SK-N-SH treated with all-trans-retinoic acid at 6 μM for 48 hours (cell line): ENCODE measurements at places on chromosomes 7 and 10.
A peak's percentile ranks its signal among the peaks of the same experiment; 100 is the strongest.

DNA sequence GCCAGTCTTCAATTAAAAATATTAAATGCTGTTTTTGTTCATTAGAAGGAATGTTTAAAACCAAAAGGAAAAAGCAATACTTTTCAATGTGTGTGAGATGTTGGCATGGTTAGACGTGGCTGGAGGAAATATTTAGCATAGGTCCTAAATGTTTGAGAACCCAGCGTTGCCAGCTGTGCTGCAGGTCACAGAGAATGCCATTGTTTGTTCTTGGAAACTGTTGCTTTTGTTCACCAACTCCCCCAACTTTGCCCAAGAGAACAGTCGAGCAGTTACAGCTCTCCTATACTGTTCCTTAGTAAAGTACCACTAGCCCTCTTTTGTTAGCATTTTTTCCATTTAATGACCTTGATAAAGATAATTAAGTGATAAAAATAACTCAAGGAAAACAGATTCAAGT, 44.5 kb upstream of the ELMO1 start:
- no peak for ATAC-seq

DNA sequence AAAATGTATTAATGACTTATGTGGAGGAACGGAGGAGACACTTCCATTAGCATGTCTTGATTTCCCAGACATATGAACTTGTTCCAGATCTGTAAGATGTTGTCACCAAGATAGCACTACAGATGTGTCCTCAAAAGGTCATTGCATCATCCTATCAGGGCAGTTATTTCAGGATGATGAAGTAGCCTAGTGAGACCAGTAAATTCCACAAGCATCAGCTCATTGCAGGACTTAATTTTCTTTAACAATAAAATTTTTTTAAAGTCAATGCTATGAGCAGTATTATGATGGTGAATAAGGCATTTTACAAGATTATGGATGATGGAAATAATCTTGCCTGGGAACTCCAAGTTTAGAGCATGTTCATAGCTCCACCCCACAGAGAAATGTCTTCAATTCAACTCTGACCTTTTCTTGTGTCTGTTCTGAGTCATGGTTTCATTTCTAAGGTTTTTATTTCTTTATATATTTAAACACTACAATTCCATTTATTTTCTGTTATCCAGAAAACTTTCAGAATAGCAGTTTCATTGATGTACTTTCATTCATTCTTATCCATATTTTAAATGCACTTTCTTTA, 1203.3 kb upstream of the CELF2 start:
- no peak for ATAC-seq

DNA sequence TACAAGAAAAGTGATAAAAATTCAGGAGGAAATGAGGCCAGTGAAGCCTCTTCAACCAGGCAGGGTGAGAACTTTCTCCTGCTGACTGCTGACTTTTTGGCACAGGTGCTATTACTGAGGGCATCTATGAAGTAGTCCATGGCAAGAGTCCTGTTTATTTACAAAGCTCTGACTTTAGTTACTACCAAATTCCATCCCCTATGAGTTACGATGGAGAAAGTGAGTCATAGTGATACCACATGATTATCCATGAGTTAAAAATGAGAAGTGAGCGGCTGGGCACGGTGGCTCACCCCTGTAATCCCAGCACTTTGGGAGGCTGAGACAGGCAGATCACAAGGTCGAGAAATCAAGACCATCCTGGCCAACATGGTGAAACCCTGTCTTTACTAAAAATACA, 19.9 kb downstream of the CCDC3 start:
- no peak for ATAC-seq

DNA sequence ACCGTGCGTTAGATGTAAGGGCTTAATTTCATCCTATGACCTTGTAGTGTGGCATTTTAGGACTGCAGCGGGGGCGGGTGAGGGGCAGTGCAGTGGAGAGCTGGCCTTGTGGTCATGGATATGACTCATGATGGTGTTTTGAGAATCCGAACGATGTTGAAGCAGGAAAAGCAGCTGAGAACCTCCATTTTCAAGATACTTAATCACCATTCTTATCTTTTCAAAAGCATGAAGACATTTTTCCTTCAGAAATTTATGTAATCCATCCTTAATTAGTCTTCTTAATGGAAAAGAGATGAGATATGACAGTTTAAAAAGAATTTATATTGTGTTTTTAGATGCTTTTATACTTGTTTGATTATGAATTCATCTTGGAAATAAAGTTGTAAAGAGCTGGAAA, 9.6 kb downstream of the ATP5F1C start:
- ATAC-seq: peak; percentile 99

- ATAC-seq: no peak
Observed at GRCh38 chr7:27129729-27130539, 623 bp downstream of the HOXA4 start.

DNA sequence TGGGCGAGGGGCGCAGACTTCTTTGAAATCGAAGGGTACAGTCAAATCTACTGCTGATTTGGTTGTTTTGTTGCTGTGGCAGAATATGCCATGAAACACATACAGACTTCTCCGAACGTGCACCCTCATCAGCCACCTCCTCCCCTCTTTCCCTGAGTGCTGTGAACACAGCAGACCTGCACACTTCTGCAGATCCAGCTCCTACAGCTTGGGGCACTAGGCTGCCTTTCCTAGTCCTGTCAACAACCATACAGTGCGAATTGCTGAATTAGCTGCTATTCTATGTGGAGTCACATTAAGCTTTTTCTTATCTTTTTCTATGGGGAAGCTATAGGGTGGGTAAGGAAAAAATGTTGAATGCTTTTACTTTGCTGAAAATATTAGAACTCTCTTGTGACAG, 57.5 kb downstream of the COL17A1 start:
- peak; percentile 87 for ATAC-seq

GRCh38 chr7:102432442-102433218, 745 bp upstream of the ORAI2 start:
- peak; percentile 5 for ATAC-seq

DNA sequence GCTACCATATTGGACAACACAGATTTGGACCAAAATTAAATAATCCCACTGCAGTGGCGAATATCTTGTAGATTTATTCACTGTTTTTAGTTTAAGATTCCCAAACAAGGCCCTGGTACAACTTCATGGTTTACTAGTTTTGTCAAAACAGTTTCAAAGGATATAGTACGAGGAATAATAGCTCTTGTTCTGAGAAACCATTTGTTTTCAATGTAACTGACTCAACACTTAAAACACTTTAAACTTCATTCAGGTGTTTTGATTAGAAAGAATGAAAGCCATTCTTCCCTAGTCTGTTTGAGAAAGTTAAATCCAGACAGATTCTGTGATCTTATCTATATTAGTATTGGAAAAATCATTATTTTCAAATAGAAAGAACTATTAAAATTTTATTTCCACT, 276.4 kb upstream of the MKLN1 start:
- no peak for ATAC-seq

DNA sequence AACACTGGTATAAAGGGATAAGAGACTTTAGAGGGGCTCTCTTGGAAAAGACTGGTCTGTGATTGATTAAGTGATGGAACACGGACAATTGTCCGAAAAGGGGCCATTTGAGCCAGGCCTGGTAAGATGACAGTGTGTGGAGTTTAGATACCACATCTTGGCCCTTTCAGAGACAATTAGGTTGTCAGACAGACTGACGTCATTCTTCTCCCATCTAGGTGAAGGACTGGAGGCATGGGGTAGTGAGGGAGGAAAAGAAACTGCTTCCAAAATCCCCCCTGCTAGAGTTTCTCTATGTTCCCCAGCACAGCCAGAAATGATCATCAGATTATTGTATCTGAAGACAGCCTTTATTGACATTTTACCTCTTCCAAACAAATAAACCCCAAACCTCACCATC, 84.8 kb upstream of the MYO3A start:
- no peak for ATAC-seq

DNA sequence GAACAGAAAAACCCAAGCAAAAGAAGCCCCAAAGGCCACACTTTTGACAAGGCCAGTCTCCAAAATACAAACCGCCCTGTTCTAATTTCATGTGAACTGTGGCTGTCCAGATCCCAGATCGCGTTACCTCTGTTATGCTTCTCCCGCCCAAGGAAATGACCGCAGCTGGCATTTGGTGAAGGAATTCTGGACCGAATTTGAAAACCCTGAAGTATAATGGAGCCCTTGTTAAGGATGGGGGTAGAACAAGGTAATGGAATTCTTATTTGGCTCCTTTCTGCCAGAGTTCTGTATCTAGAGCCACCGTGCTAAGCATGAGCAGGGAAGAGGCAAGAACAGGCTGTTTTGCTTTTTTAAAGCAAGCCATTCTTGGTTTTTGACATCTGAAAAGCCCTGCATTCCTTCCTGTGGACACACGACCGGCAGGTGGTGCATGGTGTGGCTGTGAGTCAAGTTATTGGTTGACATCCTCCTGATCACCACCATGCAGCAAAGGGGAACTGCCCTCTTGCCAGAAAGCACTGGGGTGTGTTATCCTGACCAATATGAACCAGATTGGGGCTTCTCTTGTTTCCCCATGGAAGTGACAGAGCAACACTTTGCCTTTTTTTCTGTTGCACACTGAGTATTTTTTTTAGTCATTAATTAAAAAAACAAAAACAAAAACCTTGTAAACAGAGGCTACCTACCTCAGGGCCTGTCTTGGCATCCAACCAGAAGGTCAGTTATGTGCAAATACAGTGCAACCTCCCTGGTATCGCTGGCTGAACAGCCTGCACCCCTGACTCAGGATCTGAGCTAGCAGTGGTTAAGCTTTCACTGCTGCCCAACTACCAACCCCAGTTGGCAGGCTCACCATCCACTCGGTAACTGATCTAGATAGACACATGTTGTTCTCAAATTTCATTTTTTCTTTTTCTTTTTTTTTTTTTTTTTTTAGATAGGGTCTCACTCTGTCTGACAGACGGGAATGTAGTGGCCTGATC, 14.2 kb downstream of the UCMA start:
- ATAC-seq: no peak; the same call in 2 of the 3 replicates

DNA sequence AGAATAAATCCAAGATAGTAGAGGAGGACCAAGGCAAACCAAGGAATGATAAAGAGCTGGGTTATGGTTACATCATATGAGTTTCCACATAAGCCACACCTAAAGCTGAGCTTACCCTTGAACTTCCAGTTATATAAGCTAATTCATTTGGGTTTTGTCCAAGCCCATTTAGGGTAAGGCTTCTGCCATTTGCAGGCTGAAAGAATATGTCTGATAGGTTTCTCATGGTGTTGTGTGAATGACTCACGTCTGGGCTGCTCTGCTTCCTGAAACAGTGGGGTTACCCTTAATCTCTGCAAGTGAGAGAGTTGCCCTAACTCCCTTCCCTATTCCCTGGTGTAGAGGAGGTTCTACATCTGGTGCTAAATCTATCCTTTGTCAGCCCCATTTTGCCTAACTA, 60.8 kb downstream of the PTTG1IP2 start:
- ATAC-seq: no peak; the same call in 2 of the 3 replicates

DNA sequence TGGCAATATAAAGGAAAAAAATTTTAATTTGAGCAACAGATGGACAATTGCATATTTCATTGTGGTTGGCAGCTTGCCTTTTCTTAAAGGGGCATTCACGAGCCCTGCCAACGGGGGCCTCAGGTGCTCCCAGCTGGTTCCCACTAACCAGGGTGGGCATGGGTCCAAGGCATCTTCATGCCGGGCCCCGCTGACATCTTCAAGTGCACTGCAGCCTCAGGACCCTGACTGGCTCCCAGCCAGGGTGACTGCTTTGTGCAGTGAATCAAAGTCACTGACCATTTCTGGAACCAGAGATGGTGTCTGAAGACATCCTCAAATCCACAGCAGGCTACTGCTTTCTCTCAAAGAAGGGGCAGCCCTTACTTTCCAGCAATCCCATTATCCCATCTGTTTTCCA, 275.2 kb upstream of the MGMT start:
- no peak for ATAC-seq
